ENCODE measurements at places on chromosomes 4 and X.

GRCh38 chrX:5341902-5342301 lies 886.8 kb downstream of the NLGN4X start:
- no peak for DNase-seq

DNA sequence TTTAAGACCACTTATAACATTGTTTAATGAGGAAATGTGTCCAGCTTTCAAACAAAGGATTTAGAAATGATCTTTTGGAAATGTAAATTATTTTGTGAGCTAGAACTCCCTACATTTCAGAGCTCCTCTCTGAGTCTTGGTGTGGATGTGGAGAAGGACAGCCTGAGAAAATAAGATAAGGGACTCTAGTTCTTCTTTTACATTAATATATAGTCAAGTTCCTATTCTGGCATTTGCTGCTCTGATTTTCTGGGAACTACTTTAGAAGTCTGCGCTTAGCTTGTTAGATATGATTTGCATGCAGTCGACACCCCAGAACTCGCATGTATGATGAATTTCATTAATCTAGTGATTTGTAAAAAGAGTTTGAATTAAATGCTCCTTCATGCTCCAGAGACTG lies 45.5 kb downstream of the TSPAN7 start:
- no peak for DNase-seq

- no peak for DNase-seq
Measured at GRCh38 chr4:1152290-1152689, 20.1 kb downstream of the SPON2 start.

DNA sequence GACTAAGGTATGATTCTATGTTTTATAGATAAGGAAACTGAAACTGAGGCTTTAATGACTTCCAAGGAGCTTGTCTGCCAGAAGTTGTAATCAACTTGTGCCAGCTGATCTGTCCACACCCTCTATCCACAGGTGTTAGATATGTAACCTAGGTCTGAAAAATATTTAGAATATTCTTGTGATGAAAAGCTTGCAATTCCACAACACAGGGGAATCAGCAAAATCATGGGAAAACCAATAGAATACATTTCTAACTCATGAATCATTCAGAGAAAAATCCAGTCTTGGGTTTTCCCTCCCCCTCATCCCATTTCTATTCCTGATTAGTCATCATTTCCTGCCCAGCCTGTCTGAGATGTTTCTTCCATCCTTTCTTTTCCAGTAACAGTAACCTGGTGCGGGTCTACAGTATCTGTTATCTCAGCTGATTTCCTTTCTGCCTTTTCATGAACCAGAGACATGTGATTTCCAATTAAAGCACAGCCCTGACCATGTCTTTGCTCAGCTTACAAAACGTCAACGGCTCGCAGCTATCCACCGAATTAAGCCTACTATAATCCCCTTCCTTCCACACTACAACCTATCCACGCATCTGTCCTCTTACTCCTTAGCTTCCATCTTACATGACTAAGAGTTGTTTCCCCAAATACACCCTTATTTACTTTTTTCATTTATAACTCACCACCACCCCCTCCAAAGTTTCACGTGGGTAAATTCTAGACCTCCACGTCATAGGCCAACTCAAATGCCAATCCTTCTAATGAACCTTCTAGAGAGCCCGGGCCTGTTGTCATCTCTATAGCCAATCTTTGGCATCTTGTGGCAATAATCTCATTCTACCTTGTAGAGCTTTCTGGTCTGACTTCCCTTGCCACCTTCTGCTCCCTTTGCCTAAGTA lies 961 bp upstream of the NOCT start:
- peak; percentile 61 for DNase-seq

GRCh38 chrX:136321532-136321931 lies 20.8 kb downstream of the ADGRG4 start:
- DNase-seq, result no peak

DNA sequence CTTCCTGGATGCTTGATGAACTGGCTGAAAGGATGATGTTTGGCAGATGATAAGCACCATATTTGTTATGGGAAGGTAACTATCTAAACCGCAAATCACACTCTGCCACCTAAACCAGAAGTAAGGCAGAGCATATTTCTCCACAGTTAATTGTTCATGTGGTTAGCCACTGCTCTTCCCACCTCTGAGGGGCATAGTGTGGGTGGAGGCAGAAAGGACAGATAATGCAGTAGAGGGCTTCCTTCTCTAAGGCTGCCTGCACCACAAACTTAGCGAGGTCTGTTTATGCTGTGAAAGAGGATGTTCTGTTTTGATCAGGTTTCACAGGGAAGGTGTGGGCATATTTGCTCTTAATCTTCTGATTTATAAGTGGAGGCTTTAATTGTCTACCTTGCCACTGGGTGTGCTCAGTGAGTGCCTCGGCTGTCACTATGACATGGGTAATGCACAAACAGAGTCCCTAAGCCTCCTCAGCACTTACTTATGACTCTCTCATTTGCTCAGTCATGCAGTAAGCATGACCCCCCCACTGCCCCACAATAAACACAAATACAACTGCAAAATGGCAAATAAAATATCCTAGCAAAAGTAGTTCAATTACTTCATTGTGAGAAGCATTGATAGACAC lies 401.0 kb downstream of the TMA16 start:
- DNase-seq, result no peak

DNA sequence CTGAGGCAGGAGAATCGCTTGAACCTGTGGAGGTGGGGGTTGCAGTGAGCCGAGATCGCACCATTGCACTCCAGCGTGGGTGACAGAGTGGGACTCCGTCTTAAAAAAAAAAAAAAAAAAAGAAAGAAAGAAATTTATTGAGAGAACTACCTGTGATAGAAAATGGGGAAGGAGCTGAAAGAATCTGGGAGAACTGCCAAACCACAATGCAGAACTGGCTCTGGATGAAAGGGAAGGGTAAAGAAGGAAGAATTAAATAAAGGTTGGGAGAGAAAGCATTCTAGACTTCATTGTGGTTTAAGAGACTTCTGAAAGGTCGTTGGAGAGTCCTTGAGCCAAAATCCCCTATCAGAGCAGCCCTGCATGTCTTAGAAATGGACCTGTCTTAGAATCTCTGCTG lies 567.9 kb upstream of the HTR2C start:
- DNase-seq, result no peak

- no peak for DNase-seq
Measured at GRCh38 chr4:1047106-1047975, 35.9 kb downstream of the FGFRL1 start.

GRCh38 chr4:48195374-48195773 lies 61.3 kb upstream of the TXK start:
- no peak for DNase-seq

- no peak for DNase-seq
Measured at GRCh38 chrX:48927123-48927522, 8.3 kb upstream of the PIM2 start.
